ENCODE measurements at places on chromosomes 16 and 17. TPM values are rescaled to one million over a fixed set of nuclear protein-coding genes. Genes with fewer than 3 reads are reported as not detected.

Gene TBC1D3I
- total RNA-seq, result 0.10 TPM

Gene KRTAP1-1
- not detected for total RNA-seq

Gene OR2C1
- total RNA-seq, result not detected

Gene PLEKHM1
- 24.0 TPM for total RNA-seq

Gene HS3ST2
- total RNA-seq, result not detected

Gene SDR42E1
- 1.6 TPM for total RNA-seq

Gene CDR2L
- total RNA-seq, result 75.0 TPM
